ENCODE measurements at places on chromosomes 13 and 19.

- DNase-seq: no peak
These were observed 250.1 kb downstream of the VWA8 start for GRCh38 chr13:41710771-41711170.

- no peak for DNase-seq
These were observed 42.5 kb downstream of the WDFY2 start for GRCh38 chr13:51626749-51627148.

GRCh38 chr13:51920267-51920666, 58.5 kb downstream of the CCDC70 start:
- DNase-seq: no peak

DNA sequence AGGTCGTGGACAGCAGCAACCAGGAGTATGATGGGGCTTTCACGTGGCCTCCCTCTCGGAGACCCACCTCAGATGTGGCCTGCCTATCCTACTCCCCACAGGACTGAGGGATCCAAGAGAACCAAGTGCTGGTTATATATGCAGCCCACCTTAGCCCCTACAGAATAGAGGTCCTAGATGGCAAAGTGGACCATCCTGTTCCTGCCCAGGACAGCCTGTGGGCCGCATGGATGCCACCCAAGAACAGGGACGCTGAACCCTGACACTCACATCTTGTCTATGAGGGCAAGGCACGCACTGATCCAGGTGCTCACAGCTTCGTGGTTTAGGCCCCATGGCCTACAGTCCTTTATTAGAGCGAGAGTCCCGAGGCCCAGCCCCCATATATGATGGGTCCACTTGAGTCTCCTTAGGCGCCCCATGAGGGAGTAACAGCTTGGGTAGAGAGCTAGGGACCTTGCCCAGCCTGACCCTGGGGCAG, 1.5 kb upstream of the SLC27A5 start:
- no peak for DNase-seq

GRCh38 chr13:111328574-111329410, 8.3 kb downstream of the TEX29 start:
- no peak for DNase-seq

DNA sequence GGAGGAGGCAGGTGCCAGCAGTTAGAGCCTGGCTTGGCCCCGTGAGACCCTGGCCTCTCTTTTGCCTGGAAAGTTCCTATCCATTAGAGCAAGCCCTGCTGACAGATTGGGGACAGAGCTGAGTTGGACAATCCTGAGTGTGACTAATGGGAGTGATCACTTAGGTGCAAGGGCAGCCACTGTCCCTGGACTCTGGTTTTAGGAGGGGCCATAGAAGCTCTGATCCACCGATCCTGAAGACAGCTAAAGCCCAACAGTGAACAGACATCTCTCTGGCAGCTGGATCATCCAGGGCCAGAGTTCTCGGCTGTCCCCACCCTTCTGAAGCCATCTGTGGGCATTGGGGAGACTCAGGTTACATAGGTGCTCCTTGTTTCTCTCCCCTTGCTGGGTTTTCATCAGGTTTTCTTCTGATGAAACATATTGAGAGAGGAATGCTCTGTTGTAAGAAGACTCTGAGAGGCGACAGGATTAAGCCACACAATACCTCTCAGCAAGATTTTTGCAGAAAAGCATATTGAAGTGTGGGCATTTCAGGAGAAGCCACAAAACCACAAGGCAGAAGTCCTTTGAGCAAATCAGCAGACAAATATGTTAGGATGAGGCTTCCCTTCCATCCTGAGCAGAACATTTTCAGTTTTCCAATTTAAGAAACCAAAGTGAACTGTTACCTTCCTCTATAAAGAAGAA, 288.0 kb upstream of the MAB21L1 start:
- DNase-seq: no peak

DNA sequence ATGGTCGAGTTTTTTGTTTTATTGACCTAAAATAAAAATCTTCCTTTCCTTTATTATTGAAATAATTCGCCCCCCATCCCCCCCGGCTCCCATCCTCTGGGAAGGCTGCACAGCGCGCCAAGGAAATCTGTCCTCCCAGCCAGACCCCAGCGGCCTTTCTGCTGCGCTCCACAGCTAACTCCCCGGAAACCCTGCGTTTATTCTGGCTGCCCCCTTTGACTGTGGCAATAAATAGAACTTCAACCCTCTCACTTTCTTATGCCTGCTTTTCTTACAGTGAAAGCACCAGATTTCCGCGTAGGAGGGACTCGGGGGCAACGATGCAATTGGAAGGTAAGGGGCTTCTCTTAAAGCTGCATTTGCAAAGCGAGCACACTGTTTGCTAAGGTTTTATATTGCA, 9.7 kb upstream of the C19orf12 start:
- no peak for DNase-seq

GRCh38 chr19:10603873-10604459, 16.9 kb upstream of the AP1M2 start:
- DNase-seq: no peak

GRCh38 chr19:3129112-3129511, 6.7 kb upstream of the GNA15 start:
- no peak for DNase-seq

- DNase-seq: no peak
These were observed 635.6 kb upstream of the SLITRK5 start for GRCh38 chr13:87035526-87035925.

DNA sequence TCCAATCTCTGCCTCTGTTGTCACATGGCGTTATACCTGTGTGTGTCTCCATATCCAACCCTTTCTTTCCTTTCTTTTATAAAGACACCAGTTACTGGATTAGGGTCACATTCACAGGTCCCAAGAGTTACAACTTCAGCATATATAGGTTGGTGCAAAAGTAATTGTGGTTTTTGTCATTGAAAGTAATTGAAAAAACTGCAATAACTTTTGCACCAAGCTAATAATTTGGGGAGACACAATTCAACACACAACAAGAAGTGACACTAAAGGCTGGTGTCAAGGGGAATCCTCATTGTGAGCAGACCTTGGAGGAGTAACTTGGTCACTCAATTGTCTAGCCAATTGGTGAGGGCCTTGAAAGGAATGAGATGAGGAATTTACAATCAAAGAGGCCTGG, 1366.1 kb downstream of the PCDH9 start:
- DNase-seq: no peak

- no peak for DNase-seq
These were observed 14.6 kb downstream of the FRY start for GRCh38 chr13:32045982-32046785.

- DNase-seq: no peak
These were observed 20.5 kb downstream of the EDNRB start for GRCh38 chr13:77898097-77898496.

DNA sequence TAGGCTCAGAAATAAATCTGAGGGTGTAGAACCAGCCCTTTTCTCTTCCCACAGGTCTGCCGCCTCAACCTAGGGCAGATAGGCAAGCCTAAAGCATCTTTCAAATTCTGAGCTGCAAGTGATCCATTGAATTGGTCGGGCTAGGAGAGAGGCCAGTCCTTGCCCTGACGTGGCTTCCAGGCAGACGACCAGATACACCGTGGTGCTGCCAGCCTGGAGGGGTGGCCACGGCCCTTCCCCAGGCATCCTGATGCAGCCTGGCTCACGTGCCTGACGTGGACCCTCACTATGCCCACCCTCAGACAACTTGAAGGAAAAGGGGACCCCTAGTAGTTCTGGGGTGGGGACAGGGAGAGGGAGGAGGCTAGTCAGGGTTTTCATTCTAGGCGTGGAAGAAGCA, 859.3 kb upstream of the KLHL1 start:
- no peak for DNase-seq

- no peak for DNase-seq
These were observed 10.0 kb upstream of the VSTM2B start for GRCh38 chr19:29515706-29516357.

GRCh38 chr13:91078093-91078679, 269.3 kb upstream of the MIR17HG start:
- DNase-seq: no peak

- DNase-seq: no peak
These were observed 189.9 kb downstream of the DACH1 start for GRCh38 chr13:71677124-71677523.

- DNase-seq: no peak
These were observed 4.9 kb downstream of the REX1BD start for GRCh38 chr19:18593367-18594095.

DNA sequence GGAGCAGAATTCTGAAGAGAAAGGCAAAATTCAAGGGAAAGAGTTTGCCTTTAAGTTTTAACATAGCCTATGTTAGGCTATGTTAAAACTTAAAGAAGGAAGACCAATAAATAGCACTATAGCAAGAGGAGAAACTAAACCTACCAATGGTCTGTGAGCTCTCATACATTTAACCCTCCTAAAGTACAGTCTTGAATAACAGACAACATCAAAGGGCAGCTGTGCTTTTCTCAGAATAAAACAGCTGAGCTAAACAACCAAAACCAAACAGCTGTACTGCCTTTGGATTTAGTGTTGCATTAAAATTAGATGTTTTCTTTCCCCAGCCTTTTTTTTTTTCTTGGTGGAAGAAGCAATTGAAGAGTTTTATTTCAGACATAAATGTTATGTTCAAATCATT, 34.0 kb downstream of the KLF5 start:
- DNase-seq: no peak

DNA sequence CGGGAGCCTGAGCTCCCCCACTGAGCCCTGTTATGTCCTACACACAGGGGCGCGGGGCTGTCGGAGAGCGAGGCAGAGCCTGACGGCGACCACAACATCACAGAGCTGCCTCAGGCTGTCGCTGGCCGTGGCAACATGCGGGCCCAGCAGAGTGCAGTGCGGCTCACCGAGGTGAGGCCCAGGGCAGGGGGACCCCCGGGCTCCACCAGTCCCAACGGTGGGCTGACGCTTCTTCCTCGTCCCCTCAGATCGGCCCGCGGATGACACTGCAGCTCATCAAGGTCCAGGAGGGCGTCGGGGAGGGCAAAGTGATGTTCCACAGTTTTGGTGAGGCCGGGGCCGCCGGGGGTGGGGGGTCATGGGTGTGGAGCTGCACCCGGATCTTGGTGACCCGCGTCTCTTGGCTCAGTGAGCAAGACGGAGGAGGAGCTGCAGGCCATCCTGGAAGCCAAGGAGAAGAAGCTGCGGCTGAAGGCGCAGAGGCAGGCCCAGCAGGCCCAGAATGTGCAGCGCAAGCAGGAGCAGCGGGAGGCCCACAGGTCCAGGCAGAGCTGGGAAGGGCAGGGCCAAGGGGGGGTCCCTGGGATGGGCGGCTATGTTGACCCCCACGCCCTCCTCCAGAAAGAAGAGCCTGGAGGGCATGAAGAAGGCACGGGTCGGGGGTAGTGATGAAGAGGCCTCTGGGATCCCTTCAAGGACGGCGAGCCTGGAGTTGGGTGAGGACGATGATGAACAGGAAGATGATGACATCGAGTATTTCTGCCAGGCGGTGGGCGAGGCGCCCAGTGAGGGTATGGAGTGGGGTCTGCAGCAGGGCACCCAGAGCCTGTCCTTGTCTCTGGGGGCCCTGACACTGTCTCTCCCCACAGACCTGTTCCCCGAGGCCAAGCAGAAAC, 1.2 kb upstream of the P2RY11 start:
- DNase-seq: no peak

DNA sequence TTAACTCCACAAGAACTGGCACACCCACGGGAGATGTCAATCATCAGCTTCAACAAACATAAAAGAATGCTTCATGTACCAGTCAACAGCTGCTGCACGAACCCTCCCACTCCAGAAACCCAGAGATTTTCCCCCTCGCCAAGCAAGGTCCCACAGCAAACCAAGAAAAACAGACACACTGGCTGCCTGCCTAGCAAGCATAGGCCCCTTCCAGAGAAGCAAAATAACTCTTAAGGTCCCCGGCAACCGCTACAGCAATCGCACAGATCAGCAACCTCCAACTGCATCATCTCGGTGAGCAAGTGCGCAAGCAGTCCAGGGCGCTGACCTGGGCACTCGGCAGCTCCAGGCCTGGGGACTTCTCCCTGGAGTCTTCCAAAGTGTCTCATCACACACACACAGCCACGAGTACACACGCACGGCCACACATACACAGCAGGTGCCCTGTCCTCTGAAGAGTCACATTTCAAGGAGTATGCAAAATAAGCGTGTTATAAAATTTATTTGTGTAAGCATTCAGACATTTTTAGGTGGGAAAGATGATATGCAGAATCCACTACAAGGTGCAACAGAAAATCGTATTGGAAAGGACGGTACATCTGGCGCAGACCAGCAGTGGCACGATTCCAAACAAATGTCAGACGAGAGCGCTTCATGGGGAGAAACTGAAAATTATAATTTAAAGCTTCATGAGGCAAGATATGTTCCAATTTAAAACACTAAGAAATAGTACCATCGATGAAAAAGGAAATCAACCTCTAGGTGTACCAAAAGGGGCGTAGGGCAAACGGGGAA, 125.0 kb downstream of the STK24 start:
- DNase-seq: no peak

DNA sequence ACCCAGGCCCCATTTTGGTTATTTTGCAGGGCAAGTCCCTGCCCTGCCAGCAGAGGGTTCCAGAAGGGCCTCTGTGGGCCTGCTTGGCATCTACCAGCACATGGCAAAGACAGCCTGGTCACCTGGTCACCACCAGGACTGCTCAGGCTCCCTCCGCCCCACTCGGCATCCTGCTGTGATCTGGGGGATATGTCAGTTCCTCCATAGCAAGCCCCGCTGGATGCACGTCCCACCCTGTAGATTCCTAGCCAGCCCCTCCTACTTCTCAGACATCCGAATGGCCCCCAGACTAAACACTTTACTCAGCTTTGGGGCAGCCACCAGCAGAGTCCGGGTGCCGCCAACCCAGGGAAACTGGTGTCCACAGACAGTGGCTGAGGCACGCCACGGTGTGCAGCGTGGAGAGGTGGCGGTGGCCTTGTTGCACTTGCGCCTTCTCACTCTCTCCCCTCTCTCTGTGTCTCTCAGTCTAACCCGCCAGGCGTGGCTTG, 31.8 kb upstream of the USE1 start:
- DNase-seq: no peak

- DNase-seq: no peak
These were observed 57.9 kb downstream of the GADD45B start for GRCh38 chr19:2533686-2534422.

DNA sequence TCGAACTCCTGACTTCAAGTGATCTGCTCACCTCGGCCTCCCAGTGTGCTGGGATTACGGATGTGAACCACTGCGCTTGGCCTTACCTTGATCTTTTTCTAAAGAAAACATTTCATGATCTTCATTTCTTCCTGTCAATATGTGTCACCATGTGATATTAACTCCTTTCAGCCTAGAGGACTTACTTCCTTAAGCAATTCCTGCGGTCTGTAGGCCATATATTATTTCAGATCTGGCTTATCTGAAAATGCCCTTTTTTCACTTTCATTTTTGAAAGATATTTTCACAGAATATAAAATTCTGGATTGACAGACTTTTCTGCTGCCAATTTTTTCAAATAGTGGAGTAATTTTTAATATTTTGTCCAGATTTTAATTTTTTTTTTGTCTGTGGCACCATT, 2.0 kb upstream of the GPR32 start:
- DNase-seq: no peak

DNA sequence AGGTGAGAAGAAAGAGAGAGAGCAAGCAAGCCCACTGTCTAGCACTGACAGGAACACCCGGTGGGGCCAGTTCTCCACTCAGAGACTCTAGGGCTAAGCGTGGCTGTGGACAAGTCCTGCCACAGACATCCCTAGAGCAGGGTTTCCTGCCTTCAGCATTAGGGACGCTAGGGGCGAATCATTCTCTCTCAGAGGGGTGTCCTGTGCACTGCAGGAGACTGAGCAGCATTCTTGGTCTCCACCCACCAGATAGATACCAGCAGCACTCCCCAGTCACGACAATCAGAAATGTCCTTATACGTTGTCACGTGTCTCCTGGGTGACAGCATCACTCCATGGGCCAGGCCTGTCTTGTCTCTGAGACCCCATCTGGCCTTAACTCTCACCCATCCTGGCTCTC, 1.5 kb downstream of the OR10H1 start:
- DNase-seq: no peak

- no peak for DNase-seq
These were observed 4.2 kb downstream of the NCLN start for GRCh38 chr19:3189702-3190469.

Measured in GOT3 (cell line).